HS-5 (cell line): ENCODE measurements at places on chromosomes 2 and 18.

GRCh38 chr2:170022692-170023091, 155.3 kb upstream of the MYO3B start:
- DNase-seq = peak; percentile 77

DNA sequence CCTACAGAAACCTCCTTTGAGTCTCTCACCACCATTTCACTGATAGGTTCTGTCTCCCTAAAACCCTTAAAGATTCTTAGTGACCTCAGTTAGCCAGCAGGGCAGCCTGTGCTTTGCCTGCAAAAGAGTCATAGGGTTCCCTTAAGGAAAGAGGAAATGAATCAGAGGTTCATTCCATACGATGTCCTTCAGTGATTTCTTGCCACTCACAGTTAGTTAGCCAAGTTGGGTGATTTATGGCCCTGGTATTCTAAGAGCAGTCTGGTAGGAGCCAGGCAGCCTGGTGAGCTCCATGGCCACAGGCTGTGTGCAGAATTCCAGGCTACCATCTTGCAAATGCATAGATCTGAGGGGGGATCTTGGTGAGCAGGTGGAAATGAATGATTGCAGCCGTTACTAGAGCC, 18.7 kb upstream of the CCBE1 start:
- peak; percentile 85 for DNase-seq

DNA sequence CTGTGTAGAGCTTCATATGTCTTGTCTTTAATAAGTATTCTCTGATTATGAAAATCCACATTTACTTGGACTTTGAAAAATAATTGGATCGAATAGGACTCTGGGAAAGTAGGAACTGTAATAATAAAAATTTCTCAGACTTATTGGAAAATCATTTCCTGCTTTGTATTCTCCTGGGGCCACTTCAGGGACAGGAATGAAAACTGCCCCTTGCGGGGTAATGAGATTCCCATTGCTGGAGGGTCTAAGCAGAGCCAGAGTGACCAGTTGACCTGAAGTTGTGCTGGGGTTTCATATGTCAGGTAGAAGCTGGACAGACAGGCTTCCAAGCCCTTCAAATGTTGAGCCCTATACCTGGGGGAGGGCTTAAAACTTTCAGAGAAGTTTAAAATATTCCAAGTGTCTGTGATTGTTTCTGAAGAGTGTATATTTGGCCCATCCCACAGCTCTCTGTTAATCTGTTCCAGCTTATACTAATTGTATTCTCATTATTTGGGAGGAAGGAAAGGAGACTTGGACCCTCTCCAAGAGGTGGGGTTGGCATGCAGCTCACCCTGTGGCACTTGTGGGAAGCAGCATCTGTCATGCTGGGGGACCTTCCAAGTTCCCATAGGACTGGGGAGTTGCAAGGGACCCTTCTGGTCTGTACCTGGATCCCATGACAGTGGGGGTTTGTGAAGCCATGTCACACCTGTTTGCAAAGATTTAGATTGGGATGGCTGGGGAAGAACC, 268.7 kb upstream of the ATP5MC3 start:
- DNase-seq = no peak

GRCh38 chr18:6543330-6543908, 128.7 kb upstream of the L3MBTL4 start:
- DNase-seq = peak; percentile 18

DNA sequence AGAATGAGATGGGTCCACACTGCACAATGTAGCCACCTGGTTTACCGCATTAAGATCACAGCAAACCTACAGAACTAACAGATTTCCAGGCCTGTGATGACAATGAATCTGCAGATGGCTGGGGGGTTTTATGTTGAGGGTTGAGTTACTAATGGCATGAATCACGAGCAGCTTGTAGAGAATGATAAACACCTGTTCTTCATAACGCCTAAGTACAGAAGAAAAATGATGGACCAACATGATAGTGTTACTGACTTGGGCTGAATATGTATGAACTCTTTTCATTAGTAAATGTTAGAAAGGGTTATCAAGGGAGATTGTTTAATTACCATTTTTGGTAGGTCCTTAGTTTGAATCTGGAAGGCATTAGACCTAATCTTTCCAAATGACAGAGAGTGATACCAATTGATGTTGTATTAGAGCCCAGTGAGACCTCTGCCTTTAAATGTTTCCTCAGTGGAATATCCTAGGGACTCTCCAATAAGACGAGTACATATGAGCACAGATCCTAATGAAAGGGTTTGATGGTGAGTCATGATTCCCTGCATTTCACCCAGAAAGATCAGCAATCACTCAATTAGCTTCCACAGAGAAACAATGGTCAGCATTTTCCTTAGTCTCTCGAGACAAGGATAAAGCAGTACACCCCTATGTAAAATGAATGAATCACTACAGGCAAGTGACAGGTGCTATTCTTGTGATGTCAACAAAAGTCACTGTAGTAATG, 243.8 kb downstream of the DLGAP1 start:
- no peak for DNase-seq

DNA sequence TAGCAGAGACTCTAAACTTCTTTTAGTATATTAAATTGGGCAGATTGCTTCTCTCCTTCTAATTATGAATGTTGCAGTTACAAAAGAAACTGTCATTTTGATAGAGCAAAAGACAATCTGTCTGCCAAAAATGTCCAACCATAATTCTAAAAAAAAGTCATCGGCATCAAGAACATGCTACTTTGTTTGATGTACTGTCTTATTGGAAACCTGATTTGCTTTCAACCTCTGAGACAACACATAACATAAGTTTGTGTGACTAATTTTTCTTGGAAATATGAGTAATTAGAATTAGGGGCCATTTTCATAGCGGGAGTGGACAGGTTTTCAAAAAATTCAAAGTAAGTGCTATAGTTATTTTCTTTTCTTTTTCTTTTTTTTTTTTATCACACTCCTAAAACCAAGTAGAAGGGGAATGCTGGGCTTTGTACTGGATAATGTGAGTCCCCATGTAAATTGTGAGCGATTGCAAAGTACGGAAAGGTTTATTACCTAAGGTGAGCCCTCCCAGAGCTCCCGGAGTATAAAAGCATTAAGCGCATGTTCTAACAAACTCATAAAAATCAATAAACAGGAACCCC, 59.1 kb downstream of the ZEB2 start:
- no peak for DNase-seq

DNA sequence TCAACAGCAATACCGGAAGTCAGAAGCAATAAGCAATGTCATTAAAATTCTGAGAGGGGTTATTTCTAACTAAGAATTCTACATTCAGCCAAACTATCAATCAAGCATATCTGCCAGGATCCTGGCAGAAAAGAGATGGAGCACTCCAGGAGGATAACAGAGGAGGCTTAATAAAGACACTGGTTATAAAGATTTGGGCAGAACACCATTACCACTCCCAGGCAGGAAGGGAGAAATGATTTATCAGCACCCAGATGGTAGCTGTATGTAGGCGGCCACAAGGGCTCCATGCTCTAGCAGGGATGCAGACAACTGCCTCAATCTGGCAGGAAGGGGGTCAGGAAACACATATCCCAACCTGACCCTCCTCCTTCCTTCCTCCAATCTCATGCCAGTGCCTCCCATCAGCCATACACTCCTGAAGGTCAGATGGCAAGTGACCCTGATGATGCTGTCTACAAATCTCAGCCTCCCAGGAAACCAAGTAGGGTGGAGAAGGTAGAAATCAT, 20.5 kb upstream of the TNFAIP6 start:
- DNase-seq = no peak

DNA sequence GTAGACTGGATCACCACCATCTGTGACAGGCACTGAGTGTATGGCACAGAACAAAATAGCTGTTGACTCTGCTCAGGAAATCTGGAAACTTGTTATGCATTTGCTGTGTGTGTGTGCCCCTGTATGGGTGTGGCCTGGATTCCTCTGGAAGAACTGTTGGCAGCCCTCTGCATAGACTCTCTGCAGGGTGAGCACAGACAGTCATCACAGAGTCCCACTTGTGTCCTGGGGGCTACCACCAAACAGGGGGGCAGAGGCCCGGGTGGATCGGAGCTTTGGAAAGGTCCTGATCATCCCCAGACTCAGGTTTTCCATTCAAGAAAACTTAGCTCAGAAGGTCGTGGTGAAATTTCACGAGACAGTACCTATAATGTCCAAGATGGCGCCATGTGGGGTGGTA, 258.6 kb downstream of the SOX11 start:
- no peak for DNase-seq

GRCh38 chr2:130798472-130799218, 38.1 kb upstream of the ARHGEF4 start:
- DNase-seq = no peak

DNA sequence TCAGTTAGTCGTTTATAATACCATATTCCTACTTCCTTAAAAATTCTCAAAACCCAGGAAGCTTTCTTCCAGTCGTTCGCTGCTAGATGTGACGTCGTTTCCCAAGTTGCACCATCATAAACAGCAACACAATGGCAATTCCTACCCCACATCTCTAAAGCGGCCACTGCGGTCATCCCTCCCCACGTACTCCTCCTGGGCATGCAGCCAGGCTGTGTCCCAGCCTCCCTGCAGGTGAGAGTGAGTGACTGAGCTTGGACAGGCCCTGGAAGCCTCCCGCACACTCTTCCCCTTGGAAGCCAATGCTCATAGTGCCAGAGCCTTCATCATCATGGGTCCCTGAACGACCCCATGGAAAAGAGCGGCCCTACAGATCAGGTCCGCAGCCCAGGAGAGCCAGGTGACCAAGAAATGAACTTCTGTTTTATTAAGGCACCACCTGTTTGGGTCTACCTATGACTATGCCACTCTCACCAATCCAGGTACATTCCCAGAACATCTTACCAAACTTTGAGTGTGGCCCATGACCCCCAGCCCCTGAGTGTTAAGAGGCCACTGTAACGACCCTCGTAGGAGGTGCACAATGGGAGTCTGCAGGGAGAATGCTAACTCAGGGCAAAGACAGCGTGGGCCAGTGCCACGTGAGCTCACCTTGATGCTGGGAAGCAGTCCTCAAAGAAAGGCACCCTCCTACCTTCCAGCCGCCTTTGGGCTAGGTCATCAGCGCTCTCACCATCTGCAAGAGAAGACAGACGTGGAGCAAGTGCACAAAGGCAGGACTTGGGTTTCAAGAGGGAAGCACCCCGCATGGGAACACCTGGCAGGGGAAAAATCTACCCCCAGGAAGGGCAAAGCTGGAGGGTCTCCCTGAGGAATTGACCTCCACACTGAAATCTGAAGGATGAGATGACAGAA, 74.7 kb upstream of the RAB6C start:
- no peak for DNase-seq

DNA sequence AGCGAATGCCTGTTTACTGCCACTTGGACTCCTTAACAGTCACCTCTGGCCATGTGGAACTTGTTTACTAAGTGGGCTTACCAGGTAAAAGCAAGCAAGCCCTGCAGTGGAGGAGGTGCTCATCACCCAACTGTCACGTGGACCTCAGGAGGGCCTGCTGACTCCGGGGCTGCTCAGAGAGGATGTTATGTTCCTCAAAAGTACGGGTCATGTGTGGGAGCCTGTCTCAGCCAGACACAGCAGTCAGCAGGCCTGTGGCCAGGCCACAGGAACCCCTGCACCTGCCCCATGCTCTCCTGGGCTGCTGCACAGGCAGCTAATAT, 36.2 kb downstream of the AMER3 start:
- no peak for DNase-seq

DNA sequence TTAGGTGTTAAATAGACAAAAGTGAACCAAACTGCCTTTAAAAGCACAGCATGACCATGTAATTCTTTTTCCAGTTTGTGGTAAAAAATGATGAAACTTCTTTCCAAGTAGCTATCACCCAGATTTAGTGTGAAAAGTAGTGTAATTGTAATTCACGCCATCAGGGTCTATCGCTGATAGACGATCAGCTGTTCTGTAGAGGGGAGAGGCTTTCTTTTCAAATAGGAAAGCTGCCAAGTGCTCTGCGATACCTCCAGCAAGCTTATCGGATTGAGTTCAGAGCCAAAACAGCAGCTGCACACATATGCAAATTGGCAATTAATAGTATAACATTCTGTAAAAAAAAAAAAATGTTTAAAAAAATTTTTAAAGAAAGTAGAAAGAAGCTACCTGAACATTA, 61.9 kb upstream of the PSMD14 start:
- DNase-seq = no peak

DNA sequence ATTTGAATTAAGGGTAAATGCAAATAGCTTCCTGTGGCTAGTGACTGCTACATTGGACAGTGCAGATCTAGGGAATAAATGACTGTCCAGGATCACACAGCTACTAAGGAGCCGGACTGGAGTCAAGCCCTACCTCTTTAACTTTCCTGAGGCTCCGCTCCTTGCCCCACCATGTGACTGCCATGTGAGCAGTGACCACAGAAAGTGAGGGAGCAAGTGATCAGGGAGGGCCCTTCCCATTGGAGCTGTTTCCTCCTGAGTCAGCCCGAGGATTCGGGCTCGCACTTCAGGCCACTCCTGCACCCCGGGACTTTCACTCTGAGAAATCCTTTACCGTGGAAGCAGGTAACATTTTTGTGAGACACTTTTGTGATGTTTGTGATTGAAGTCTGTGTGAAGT, 198.0 kb downstream of the ANKRD30B start:
- DNase-seq = no peak

DNA sequence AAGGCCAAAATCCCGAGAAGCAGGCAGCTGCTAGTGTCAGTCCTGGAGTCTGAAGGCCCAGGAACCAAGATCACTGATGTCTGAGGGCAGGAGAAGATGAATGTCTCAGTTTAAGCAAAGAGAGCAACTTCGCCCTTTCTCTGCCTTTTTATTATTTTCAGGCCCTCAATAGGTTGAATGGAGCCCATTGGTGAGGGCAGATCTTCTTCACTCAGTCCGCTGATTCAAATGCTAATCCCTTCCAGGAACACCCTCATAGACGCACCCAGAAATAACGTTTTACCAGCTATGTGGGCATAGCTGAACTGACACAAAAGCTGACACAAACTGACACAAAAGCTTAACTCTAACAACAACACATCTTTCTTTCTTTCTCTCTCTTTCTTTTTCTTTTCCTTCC, 78.0 kb upstream of the KCNJ3 start:
- DNase-seq = no peak

DNA sequence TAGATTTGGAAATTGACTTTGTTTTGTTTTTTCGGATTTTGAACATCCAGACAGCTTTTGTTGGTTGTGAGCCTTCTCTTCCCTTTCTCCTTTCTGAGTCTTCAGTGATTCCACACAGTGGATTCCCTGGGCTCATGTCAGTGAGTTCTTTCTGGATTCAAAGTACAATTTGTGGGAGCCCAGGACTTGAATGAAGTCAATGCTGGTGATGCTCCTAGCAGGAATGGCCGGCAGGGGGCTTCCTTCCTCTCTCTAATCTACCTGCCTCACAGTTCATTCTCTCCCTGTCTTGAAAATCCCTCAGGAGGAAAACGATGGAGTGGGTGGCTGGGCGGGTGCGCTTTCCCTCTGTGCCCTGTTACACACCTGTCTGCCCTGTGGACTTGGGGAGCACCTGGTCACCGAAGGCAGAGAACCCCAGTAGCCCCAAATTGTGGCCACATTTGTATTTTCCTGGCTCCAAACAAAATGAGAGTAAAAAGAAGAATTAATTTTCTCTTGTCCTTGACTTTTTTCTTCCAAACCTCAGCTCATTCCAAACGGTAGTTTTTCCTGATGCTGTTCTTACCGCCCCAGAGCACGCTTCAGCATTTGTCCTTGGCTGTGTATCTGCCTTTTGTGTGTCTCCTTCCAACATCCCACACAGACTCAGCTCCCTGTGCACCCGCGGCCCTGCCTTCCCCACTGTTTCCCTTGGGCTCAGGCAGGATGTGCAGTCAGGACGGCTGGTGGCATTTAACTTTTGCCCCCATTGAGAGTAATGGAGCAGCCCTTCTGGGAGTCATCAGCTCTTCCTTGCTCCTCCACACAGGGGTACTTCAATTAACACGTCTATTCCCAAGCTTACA, 86.6 kb downstream of the MARCO start:
- no peak for DNase-seq
